ENCODE measurements at places on chromosomes 12 and 14. TPM values are rescaled to one million over a fixed set of nuclear protein-coding genes. Genes with fewer than 3 reads are reported as not detected.

Gene VRTN
- total RNA-seq, result not detected

Gene KRT2
- 0.23 TPM for total RNA-seq

Gene NDUFA9
- total RNA-seq, result 71.5 TPM

Gene FGF6
- total RNA-seq, result not detected

Gene GOLGA5
- 23.5 TPM for total RNA-seq

Gene GDF3
- not detected for total RNA-seq

Gene PLEKHG3
- total RNA-seq, result 49.6 TPM

Gene L2HGDH
- 27.8 TPM for total RNA-seq

Gene MRPS35
- total RNA-seq, result 117 TPM

Gene CLEC2B
- not detected for total RNA-seq

Gene PRR13
- 60.9 TPM for total RNA-seq

Gene ANO2
- not detected for total RNA-seq

Gene KRT75
- 38.5 TPM for total RNA-seq

Gene DPY19L2
- 0.98 TPM for total RNA-seq

Gene LGR5
- 0.04 TPM for total RNA-seq

- peak; percentile 86 for DNase-seq
Observed at GRCh38 chr12:107296681-107297089, 203.3 kb upstream of the CRY1 start.

DNA sequence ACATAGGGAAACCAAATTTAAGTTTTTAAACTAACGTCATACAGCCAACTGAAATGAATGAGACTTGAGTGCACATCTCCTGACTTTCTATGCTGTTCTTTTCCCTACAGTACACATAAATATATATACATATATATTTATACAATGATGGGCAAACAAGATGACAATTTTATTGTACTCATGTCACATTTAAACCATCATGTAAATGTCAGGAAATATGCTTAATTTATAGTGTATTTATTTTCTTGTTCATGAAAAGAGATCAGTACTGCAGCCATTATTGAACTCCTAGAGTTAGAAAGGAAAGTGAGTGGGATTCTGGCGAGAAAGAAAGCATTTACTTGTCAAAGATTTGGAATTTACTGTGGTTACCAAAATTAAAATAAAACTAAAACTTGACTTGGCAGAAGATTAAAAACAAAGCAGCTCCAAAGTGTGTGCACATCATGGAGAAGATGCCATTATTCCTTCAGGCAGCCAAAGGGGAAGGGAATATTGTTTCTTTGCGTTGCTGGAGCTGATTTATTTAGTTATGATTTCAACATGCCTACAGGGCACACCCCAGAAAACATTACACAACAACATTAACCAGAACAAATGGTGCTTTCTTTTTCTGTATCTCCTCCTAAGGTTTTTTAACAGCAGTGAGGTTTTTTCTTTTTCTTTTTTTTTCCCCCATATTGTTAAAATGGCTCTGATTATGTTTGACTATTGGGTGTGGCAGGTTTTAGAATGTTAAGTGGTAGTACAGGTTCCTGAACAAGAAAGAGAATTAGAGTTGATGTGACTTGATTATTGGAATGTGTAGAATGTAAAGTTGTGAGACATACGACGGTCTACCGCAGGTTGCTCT lies 144.6 kb downstream of the RAD51B start:
- DNase-seq, result peak; percentile 90

- DNase-seq, result peak; percentile 65
Observed at GRCh38 chr12:98955284-98955683, 310.2 kb downstream of the APAF1 start.

GRCh38 chr12:99809909-99810308 lies 162.4 kb downstream of the GARIN6 start:
- DNase-seq, result no peak

DNA sequence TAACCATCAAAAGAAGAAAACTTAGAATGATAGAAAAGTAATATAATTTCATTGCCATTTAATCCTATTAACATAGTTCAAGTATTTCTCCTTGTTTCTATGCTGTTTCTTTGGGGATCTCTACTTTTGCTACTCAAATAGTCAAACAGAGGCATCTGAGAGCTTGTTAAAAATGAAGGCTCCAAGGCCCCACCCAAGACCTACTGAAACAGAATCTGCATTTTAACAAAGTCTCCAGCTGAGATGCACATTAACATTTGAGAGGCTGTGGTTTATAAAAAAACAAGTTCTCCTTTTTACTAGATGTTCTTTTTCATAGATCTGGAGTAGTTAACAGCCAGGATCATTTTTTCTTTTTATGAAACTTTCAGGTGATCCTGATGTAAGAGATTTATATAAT lies 31.8 kb downstream of the PPFIA2 start:
- DNase-seq, result no peak

DNA sequence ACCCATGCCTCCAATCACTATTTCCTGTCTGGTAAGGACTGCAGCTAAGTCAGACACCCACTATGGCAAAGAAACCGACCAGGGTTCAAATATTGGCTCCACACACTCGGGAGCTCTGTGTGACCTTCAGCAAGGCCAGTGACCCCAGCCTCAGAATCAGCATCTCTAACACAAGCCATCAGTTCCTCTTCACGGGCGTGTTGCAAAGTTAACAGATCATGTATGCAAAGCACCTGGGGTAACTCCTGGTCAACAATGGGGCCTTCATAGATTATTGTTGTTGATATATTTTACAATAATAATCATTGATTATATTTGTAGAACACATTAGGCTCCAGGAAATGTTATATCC lies 6.2 kb upstream of the FAM222A start:
- DNase-seq, result no peak

DNA sequence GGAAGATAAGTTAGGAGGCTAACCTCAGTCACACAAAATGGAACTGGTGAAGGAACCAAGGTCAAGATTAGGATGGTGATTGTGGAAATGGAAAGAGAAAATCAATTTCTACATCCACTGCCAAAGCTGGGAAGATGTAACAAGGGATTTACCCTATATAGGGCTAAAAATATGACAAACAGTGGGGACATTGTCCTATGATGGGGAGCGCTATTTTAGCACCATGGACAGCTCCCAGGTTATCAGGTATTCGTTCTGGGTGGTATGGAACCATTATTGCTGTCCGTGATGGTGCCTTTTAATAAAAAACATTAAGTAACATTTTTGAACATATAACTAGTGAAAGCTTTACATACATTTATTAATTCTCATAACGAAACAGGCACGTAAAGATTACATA lies 124.0 kb downstream of the NDUFA12 start:
- peak; percentile 39 for DNase-seq

DNA sequence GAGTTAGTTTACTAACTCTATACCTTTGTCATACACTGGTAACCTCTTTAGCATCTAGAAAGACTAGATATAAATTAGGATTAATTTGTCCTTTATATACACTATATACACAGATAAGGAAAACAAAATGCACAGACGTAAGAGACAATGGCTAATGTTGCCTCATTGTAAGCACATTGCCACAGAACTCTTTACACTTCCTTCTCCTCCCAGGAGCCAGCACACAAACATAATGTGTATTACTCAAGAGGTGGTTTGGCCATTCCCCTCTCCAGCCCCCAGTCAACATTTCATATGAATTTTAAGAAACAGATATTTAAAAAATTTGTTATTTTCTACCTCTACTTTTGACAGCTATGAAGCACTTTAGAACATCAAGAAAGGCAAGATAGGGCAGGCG lies 131.4 kb upstream of the OR4E1 start:
- DNase-seq, result no peak

DNA sequence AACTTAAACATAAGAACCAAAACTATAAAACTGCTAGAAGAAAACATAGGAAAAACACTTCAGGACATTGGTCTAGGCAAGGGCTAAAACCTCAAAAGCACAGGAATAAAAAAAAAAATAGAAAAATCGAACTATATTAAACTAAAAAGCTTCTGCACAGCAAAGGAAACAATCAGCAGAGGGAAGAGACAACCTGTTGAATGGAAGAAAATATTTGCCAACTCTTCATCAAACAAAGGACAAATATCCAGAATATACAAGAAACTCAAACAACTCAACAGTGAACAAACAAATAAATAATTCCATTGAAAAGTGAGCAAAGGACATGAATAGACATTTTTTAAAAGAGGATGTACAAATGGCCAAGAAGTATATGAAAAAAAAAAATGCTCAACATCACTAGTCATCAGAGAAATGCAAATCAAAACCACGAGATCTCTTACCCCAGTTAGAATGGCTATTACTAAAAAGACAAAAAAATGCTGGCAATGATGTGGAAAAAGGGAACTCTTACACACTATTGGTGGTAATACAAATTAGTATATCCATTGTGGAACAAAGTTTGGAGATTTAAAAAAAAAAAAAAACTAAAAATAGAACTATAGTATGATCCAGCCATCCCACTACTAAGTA lies 152.0 kb downstream of the NDUFA12 start:
- no peak for DNase-seq

- DNase-seq, result no peak
Observed at GRCh38 chr14:96178461-96179321, 25.9 kb upstream of the BDKRB2 start.

GRCh38 chr12:52442600-52443061 lies 8.5 kb upstream of the KRT75 start:
- peak; percentile 99 for DNase-seq

DNA sequence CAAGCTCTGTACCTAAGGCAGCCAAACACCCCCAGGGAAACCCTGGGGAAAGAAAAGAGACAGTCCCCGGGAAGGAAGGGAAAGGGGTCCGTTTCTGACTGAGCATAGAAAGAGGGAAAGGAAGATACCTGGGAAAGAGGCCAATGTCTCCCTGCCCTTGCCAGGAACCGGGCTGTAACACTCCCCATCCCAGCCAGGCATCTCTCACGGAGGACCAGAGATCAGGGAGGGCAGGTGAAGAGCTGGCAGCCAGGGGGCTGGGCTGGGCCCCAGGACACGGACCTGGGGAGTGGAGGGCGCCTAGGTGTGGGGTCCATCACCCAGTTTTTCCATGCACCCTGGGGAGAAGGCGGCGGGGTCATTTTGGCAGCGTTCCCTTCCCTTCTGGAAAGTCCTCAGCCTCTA lies 18.9 kb upstream of the PLEKHH1 start:
- no peak for DNase-seq

GRCh38 chr12:32158525-32158924 lies 51.9 kb downstream of the BICD1 start:
- no peak for DNase-seq

DNA sequence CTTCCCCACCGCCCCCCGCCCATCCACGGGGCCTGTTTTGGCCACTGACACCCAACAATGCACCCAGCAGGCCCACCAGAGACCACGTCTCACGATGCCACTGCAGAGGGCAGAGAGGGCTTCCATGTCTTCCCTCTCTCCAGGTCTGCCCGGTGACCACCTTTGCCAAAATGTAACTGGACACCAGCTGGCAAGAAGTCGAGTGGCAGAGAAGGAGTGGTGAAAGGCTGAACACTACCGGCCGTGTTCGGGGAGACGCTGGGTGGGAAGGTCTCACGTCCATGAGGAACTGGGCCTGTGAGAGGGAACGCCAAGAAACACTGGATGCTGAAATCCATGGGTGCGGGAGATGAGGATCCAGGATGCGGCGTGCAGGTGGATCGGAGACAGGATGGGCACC lies 308.2 kb downstream of the ADGRD1 start:
- DNase-seq, result no peak

- no peak for DNase-seq
Observed at GRCh38 chr14:80419345-80419744, 208.0 kb upstream of the DIO2 start.

DNA sequence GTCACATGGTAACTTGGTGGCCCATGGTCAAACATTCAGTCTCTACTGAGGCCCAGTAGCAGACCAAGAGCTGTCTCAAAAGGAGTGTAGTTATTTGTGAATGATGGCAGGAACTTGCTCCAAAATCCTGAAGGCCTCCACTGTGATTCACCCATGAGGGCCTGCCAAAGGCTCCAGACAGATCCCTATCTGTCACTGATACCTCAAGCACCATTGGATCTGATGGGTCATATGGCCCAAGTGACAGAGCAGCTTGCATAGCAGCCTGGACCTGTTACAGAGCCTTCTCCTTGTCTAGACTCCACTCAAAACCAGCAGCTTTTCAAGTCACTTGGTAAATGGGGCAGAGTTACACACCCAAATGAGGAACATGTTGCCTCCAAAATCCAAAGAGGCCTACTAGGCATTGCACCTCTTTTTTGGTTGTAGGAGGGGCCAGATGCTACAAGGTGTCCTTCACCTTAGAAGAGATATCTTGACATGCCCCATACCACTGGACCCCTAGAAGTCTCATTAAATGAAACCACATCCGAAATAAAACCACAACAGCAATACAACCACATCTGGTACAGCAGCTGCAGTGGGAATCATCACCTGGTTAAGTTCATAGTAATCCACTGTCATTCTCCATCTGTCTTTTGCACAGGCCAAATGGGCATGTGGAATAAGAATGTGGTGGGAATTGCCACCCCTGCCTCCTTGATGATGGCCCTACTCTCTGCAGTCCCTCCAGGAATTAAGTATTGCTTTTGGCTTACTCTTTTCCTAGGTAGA lies 150.4 kb upstream of the MAX start:
- peak; percentile 33 for DNase-seq

DNA sequence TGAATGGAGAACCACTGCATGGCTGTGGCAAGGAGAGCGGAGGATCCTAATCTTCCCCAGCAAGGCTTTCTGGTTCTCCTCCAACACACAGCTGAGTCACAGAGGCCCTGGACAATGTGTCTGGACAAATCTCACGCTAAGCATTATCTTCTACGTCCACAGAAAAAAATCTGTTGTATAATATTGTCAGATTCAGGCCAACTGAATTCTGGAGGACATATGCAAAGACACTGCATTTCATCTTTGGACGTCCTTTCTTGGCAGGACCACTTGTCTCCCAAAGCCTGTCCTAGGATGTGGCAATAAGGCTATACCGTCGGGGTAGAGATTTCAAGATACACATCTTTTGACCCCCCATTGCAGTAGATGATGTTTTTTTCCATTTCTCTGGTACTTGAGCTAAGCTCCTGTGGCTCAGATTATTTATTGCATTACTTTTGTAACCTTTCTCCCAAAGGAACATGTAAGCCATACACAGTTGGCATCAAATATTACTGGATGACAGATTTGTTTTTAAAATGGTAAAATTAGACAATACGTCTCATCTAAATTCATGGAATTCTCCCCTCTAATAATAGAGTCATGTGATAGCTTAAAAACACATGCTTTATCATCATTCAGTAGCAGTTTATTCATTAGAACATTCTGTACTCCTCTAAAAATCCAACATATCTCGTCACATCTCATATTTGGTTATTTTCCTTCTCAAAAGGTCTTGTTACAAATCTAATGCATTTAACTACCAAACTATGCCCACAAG lies 19.4 kb downstream of the LMO3 start:
- no peak for DNase-seq

DNA sequence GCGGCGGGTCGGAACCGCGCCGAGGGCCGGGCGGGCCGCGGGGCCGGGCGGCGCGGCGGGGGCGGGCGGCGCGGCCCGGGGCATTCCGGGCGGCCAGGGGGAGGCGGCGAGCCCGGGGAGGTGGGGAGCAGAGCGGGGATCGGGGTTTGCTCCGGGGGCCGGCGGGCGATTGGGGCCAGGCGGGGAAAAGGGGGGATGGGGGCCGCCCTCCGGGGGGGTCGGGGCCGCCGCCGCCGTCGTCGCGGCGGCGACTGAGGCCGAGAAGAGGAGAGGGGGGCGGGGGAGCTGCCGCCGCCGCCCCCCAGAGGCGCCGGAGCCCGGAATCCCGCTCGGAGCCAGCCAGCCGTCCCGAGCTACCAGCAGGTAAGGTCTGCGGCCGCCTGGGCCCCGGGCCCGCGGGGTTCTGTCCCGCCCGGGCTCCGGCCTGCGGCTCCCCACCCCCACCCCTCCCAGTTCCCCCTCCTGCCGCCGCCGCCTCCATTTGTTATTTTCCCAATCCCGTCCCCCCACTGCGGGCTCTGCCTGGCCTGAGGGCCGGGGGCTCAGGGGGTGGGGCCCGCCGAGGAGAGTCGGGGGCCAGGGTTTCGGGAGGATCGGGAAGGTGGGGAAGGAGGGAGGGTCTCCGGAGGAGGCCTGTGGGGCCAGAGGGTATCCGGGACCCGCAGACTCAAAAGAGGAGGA lies 403 bp downstream of the ATN1 start:
- no peak for DNase-seq

Data from PC-3 (cell line).